ENCODE measurements at places on chromosomes 2 and 18.

DNA sequence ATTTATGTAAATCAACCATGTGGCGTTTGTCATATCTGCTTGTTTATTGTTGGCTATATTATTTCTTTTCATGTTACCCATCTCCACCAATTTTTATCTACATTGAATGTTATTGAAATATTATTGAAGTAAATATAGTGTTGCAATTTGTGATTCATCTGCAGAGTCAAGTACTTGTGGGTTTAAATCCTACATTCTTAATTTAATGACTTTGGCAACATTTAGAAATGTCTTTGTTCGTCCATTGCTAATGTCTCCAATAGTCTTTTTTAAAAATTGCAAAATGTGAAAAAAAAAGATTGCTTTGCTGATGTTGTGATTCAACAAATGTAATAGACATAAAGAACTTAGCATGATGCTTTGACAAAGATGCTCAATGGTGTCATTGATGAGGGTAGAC is 1572.8 kb upstream of the PIK3C3 start:
- no peak for DNase-seq

DNA sequence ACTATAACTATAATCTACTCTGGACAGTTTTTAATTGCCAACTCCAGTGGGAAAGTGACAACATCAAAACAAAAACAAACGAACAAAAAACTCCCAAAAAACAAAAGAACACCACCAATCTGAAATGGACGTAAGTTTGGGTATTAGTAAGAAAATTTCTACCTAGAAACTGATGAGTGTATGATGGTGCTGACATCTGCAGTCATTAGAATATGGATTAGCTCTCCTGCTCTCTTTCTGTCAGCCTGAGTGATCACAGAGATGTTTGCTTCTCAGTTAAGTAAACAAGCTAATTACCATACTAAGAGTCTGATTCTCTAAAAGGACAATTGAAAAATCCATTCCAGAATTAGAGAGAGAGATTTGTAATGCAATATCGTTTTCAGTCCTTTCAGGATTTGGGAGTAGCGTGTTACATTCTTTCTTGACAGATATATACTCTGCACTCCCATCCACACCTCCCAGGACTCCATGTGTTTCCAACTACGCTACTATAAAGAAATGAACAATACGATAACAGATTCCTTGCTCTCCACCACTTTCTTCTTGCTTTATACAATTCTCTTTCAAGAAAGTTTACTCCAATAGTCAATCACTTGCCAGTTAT is 1347.4 kb upstream of the PIK3C3 start:
- DNase-seq = no peak

- peak; percentile 8 for DNase-seq
Observed at GRCh38 chr2:110678457-110679336, 834 bp upstream of the BUB1 start.

- no peak for DNase-seq
Observed at GRCh38 chr2:134610871-134611270, 107.9 kb downstream of the TMEM163 start.

All from stimulated activated CD4-positive, alpha-beta T cell treated with anti-CD3 and anti-CD28 coated beads, Interleukin-4, amount 100 ng/mL, for 1 hour (primary cell).